Breast epithelium (tissue), 4 donors: ENCODE measurements at places on chromosomes 2 and 18. TPM values are rescaled to one million over a fixed set of nuclear protein-coding genes. Genes with fewer than 3 reads are reported as not detected.

DNA sequence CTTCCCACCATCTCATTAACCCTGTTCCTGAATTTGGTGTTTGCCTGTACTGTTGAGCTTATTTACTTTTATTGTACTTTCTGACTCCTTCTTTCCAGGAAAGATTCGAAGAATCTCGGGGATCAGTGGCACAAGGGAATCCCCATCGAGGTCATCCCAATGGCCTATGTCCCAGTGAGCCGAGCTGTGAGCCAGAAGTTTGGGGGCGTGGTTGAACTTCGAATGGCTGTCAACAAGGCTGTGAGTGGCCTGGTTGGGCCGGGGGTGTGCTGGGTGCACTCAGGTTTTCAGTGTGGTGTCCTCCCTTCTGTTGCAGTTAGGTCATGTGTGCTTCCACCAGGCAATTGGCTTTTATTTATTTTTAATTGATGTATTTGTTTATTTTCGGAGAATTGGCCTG, 45.0 kb downstream of the RPIA start:
- no peak for DNase-seq

DNA sequence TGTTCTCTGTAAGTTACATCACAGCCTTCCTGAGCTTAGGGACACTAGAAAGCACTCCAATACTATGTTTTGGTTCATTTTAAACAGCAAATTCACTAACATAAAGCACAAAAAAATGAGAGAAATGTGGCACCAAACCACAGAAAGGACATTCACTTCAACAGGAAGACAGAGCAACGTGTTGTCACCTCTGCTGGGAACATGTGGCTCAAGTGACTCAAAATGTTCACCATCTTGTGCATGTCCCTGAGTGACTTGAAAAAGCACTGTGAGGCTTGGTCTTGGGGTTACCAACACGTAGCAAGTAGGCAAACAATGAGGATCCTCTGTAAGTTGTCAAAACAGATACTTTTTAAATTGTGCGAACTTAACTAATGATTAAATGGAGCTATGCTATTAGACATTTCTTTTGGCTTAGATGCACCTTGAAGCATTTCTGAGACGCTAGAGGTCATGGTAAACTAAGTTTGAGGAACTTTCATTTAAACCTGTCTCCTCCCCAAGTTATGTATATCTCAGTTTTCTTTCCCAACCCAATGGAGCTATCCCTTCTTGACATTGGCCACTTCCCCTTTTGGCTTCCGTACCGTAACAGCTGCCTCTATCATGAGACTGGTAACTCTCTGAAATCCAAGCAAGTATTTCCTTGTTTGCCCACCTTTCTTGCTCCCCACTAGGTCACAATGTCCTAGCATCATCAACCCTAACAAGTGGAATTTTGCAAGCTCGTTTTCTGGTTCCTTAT, 14.0 kb upstream of the ST6GAL2 start:
- DNase-seq: no peak

GRCh38 chr2:199404841-199405240, 52.9 kb downstream of the SATB2 start:
- no peak for DNase-seq

GRCh38 chr2:84238907-84239306, 220.2 kb downstream of the SUCLG1 start:
- no peak for DNase-seq

DNA sequence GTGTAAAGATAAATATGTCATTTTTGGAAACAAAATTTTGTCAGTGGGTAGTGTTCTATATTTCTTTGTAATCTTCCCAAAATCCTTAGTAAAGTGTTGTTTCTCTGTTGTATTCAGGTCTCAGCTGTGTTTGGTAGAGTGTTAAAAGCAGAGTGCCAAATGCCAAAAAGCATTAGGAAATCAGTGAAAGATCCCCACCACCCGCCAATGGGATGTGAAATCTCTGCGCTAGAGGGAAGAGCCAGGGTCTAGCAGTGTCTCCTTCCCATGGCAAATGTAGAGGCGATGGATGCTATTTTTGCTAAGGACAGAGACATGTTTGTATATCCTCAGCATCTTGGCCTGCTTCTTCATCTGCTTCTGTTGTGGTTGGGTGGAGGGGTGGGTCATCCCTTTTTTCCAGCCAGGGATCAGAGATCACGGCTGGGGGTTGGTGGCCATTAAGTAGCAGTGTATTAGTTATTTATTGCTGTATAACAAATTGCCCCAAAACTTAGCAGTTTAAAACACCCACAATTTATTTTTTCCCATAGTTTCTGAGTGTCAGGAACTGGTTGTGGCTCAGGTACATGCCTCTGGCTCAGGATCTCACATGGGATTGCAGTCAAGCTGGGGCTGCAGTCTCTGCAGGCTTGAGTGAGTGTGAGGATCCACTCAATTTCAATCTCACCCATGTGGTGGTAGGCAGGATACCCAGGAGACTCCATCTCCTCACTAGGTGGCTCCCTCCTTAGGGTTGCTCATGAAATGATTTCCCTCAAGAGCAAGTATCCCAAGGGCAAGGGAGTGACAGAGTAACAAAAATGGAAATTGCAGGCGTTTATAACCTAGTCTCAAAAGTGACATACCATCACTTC, 211.9 kb downstream of the MYCN start:
- DNase-seq: no peak

DNA sequence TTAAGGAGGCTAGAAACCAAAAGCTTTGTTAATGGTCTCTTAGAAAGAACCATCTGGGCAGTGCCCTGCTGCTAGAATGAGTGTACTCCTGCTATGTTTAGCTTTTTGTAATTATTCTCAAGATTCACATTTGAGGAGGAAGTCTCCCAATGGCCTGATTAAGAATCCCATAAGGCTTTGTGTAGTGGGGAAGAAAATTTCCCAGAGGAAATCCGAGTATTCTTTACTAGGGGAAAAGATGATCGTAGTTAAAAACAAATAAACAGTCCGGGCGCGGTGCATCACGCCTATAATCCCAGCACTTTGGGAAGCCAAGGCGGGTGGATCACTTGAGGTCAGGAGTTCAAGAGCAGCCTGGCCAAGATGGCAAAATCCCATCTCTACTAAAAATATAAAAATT, 117.9 kb downstream of the PTRHD1 start:
- no peak for DNase-seq

DNA sequence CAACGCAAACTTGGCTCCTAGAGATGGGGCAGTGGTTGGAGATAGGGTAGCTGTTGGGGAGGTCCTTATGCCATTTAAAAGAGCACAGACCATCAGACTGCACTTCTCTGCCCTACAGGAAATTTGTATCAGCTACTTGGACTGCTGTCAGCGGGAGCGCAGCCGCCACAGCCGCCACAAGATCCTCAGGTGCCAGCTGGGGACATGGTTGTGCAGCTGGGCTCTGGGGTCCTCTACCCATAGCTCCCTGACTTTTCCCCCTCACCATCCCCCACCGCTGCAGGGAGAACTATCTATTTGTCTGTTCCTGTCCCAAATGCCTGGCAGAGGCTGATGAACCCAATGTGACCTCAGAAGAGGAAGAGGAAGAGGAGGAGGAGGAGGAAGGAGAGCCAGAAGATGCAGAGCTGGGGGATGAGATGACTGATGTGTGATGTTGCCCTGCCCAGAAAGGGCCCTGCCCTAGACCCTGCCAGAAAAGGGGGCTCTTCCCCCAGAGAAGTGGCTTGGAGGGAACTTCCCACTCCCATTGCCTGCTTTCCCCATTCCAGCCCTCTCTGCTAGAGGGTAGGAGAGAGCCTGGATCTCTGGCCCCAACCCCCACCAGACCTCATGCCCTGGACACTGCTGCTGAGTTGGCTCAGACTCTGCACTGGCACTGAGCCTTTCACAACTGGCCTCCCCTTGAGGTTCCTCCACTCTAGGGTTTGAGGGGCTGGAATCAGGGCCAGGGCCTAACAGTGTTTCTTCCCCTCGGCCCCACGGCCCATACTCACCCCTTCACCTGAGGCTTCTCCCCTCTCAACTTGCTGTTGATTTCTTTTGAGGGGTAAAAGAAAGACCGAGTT, 7.3 kb downstream of the PRADC1 start:
- no peak for DNase-seq

DNA sequence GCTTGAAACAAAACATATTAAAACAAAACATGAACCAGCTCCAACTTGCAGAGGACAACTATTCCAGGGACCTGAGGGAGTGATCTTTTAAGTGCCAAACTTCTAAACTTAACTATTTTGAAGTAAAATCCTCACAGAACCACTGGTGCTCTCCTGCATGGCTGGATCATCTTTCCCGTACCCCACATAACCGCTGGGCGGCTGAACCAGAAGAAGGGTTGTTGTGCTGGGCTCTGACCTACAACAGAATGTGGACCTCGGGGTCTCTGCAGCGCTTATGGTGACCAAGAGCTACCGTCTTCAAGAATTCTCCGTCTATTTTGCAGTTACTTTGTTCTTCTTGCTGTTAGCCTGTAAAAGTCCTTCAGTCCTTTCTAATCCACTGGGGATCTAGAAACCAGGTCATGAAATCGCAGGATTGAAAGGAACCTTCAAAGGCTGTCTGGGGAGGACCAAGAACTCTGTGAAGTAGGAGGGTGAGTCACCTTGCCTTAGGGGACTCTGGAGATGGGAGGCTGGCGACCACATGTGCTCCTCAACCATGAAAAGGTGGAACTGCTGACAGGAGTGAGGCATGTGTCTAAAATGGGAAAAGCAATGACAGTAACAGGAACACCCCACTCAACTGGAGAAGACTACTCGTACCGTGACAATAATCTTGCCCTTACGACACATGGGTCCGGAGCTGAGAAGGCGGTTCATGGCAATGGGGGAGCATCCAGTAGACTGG, 46.6 kb downstream of the HDLBP start:
- DNase-seq: no peak

DNA sequence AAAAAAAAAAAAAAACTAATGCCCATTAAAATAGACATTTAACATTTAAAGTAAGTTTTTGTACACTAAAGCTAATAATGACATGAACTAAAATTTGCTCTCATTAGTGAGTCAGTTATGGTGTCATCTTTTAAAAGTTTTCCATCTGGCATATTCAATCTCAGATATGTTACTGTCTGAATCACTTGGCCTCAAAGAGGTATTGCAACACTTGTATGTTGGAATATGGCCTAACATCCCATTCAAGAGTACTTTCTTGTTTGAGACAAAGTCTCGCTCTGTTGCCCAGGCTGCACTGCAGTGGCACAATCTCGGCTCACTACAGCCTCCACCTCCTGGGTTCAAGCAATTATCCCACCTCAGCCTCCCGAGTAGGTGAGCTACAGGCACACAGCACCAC, 169.7 kb downstream of the TMEM163 start:
- no peak for DNase-seq

DNA sequence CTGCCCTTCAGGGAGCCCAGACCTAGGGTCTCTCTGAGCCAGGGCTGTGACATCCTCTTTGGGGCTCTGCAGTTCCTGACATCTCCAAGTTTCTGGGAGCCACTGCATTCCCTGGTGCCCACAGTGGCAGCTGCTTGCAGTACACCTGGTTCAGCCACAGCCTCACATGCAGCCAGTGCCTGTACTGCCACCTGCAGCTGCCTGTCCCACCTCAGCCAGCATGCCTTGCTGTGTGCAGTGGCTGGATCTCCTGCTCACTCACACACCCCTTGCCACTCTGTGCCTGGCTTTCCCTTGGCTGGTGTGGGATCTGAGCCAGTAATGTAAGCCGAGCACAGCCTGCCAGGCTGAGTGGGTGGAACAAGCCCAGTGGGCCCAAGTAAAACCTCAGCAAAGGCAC, 1288.7 kb downstream of the CNTNAP5 start:
- DNase-seq: no peak

DNA sequence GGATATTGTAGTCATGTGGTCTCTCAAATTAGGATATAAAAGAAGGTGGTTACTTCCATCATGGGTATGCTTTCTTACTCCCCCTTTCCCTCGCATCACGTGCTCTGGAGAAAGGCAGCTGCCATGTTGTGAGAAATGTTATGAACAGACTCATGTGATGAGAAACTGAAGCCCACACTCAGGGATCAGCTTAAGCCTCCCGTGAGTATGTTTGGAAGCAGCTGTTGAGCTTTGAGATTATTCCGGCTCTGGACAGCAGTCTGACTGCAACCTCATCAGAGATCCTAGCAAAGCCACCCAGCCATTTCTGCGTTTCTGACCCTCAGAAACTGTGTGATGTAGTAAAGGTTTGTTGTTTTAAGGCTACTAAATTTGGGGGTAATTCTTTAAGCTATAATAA, 700.1 kb downstream of the ADCYAP1 start:
- DNase-seq: no peak

DNA sequence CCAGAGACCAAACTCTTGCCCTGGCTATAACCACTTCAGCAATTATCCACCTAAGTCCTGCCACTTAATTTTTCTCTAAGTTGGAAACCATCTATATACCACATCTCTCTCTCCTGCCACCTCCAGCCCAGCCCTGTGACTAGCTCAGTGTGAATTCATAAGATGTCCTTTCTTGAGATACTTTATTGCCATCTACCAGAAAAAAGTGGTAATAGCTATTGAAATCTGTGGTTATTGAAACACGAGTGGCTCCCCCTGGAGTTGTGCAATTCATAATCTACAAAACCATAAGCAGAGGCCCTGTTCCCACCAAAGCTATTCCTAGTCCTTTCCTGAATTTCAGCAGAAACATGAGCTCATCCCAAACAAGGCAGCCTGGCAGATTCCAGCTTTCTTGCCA, 324.0 kb downstream of the TXNL1 start:
- DNase-seq: no peak

GRCh38 chr18:38576916-38577315, 1011.3 kb upstream of the CELF4 start:
- no peak for DNase-seq

DNA sequence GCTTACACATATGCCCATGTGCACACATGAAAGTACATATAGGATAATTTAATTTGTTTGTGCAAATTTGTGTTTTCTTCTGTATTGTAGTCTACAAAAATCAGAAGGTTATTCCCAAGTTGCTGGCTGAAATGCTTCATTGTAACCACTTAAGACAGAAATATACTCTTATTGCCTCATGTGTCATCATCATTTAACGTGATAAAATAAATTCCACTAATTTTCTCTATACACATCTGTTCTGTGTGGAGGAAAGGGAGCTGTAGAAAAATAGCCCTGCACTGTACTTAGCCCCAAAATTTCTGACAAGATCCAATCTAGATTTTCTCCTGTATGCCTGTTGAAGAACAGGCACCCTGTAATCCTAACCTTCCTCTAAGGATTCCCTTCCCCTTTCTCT, 20.4 kb upstream of the NR4A2 start:
- no peak for DNase-seq

Gene EVX2
- total RNA-seq: not detected

Gene IL36G
- total RNA-seq: not detected

Gene SERPINB13
- total RNA-seq: not detected

Gene UPP2
- total RNA-seq: not detected
